Keratinocyte (primary cell): ENCODE measurements at places on chromosomes 1 and 21. TPM values are rescaled to one million over a fixed set of nuclear protein-coding genes. Genes with fewer than 3 reads are reported as not detected.

DNA sequence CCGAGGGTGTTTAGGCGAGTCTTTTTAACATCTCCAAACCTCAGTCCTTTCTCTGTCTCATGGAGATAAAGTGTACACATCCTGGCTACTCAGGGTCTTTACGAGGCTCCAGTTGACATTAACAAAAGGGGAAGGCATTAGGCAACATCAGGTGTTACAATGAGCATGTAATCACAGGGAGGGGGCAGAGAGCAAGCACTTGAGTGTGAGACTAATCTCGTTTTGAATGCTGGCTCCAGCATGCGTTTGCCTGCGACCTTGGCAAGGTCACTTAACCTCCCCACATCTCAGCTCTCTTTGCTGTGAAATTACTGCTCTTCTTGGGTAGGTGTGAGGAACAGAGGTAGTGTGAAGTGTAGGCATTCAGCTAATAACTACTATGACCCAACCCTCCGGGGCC, 3.1 kb downstream of the TNNT2 start:
- no peak for DNase-seq

Gene OR2T33
- polyA plus RNA-seq: not detected in 3 replicates

Gene TIAM1
- polyA plus RNA-seq: 8.3 to 10.7 TPM (median 9.4 TPM) in 3 replicates

DNA sequence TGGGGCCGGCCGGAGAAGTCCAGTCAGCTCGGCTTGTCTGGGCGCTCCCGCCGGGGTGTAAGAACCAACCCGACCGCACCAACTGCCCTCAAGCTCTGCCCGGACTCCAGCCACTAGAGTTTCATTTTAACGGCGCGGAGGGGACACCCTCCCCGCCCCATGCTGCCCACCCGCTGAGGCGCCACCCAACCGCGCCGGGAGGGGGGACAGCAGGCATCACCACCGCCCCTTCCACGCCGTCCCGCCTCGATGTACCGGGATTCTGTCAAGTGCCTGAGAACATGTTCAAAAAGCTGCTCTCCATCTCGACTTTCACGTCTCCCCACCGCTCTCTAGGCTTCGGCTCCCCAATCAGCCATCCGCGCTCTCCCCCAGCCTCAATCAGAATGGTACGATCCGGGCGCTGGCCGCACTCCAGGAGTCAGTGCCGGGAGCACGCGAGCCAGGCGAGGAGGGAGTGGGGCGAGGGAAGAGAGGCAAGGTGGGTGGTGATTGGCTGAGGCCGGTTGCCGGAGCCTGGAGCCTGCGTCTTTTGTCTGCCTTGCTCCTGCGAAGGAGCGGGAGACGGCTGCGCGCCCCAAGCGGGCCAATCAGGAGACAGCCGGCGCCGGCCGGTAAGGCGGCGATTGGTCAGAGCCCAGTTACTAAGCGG, at the start of gene PIK3R3:
PIK3R3 (minus strand) TSS at position 101 of the 652 bp plus-strand sequence. CDS start 677 bp downstream, outside the sequence.
- peak; percentile 88 for DNase-seq

Gene PSRC1
- 2.9 to 10.2 TPM (median 9.4 TPM) in 3 replicates for polyA plus RNA-seq

Gene KRTAP13-2
- not detected in 3 replicates for polyA plus RNA-seq

Gene OR2T2
- polyA plus RNA-seq: not detected in 3 replicates

Gene EPHA2
- polyA plus RNA-seq: 55.6 to 70.9 TPM (median 60.3 TPM) in 3 replicates

- no peak for DNase-seq
These were observed 3.6 kb upstream of the CSTB start for GRCh38 chr21:43779660-43780059.

DNA sequence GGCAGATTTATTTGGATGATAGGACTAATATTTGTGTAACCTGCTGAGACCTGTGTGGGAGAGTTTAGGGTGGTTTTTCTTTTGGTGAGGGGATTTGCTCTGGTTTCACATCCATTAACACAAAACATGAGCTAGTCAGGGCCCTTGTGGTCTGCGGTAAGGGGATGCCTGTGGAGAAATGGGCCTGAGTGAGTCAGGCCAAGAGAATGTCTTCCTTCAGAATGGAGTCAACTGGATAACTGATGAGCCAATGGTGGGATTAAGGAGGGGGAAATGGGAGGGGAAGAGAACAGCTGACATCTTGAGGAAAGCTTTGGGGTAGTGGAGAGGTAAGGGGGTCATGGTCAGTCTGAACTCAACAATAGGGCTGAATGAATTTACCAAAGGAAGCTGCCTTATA, 13.9 kb downstream of the WNT2B start:
- no peak for DNase-seq

- no peak for DNase-seq
These were observed 8.2 kb upstream of the CAP1 start for GRCh38 chr1:40032240-40032891.

DNA sequence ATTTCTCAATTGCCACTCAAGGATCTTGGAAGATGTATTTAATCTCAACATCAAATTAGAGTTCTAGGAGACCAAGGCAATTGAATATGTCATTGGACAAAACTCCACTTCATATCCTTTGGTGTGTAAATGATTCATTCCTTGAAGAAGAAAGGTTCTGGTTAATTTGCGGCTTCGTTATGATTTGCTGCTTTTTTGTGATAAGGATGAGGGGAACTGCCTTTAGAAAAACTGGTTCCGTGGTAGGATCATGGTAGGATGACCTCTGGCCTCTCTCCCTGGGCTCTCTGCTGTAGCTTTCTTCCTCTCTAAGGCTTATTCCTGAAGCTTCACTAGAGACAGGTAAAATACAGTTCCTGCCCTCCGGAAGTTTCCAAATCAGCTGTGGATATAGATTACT, 51.5 kb upstream of the ERRFI1 start:
- no peak for DNase-seq

- no peak for DNase-seq
These were observed 7.9 kb downstream of the PLCH2 start for GRCh38 chr1:2483970-2484369.

Gene ADSS2
- 26.0 to 53.5 TPM (median 30.0 TPM) in 3 replicates for polyA plus RNA-seq

- no peak for DNase-seq
These were observed 8.4 kb upstream of the PIGR start for GRCh38 chr1:206954459-206955342.

DNA sequence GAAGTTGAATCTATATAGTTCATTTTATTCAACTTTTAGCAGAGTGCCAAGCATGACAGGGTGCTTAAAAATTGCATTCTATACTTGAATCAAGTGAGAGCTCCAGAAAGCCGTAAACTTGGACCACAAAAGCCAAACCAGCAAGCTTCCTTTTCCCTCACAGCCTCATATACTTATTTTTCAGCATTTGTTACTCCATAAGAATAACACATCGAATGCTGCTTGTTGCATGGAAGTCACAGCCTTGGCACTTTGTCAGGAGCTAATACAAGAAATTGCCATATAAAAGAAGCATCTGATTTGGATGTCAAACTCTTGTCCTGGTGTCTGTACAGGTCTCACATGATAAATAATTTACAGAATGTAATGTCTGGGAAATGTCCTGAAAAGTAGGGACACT, 87.4 kb downstream of the PLXNA2 start:
- no peak for DNase-seq

Gene SH3D21
- 4.8 to 17.4 TPM (median 7.1 TPM) in 3 replicates for polyA plus RNA-seq

GRCh38 chr21:45912611-45913417, 68.8 kb upstream of the COL6A1 start:
- DNase-seq: no peak

Gene KLF17
- polyA plus RNA-seq: 0.03 TPM in 1 of 3 replicates, not detected in the others

Gene CYB561D1
- 4.9 to 7.6 TPM (median 5.0 TPM) in 3 replicates for polyA plus RNA-seq

- DNase-seq: no peak
These were observed 10.2 kb upstream of the PRDX1 start for GRCh38 chr1:45531873-45532272.

GRCh38 chr1:243525085-243525487, 269.2 kb downstream of the SDCCAG8 start:
- no peak for DNase-seq

GRCh38 chr1:40806731-40807695, 23.4 kb downstream of the KCNQ4 start:
- no peak for DNase-seq

DNA sequence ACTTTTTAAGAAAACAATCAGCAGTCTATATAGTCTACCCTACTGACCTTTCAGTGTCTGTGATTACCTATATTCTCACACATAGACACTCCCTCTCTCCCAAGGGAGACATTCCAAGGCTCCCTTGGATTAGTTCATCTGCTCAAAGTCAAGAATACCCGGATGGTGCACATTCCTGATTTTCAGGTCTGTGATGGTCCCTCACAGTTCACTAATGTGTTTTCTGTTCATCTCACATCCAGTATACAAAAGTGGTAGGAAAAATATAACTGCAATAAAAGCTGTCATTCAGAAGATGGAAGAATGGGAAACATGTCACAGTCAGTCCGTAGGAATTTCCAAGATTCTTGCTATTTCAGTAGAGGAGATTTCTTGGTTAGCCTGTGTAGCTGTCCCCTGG, 224.1 kb upstream of the CACYBP start:
- no peak for DNase-seq

- no peak for DNase-seq
These were observed 28.4 kb upstream of the CASQ2 start for GRCh38 chr1:115796897-115797296.

GRCh38 chr1:235933017-235933765, 66.5 kb upstream of the LYST start:
- DNase-seq: no peak

GRCh38 chr1:68705466-68705865, 208.6 kb upstream of the DEPDC1 start:
- no peak for DNase-seq

- DNase-seq: no peak
These were observed 25.5 kb downstream of the JAM2 start for GRCh38 chr21:25664491-25664931.

- no peak for DNase-seq
These were observed 64.2 kb upstream of the MRPS6 start for GRCh38 chr21:34009193-34009592.

GRCh38 chr1:52366517-52366827, 467 bp upstream of the CC2D1B start:
- no peak for DNase-seq

Gene UBXN10
- polyA plus RNA-seq: 0.03 to 0.06 TPM (median 0.05 TPM) in 3 replicates

GRCh38 chr1:62066713-62067112, 127.9 kb upstream of the L1TD1 start:
- no peak for DNase-seq

- DNase-seq: no peak
These were observed 835 bp downstream of the PGM1 start for GRCh38 chr1:63593886-63594605.

DNA sequence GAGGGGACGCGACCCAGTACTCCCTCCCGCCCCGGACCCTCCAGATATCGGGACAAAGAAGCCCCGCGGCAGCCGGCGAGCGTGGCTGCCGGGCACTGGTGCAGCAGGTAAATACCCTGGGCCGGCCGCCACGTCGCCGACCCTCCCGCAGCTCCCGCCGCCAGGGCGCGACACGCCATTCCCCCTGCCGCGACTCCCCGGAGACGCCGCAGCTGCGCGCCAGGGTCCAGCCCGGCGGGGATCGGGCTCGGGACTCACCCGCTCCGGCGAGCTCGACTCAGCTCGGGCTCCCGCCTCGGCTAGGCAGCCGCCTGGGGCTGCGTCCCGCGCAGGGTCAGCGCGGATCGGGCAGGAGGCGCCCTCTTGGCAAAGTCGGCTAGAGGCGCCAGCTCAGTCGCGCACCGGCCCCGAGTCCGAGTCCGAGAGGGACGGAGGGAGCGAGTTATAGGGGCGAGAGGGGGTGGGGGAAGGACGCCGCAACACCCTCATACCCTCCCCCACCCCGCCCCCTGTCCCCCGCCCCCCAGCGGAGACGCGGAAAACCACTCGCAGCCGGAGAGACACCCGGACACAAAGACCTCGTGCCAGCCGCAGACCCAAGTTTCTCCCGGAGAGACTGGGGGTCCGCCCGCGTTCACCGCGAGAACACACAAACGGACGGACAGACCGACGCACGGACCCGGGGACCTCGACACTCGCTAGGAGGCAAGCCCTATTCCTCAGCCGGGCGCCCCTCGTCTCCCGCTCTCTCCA, 985 bp downstream of the SYT6 start:
- no peak for DNase-seq

- DNase-seq: no peak
These were observed 163.2 kb downstream of the FMN2 start for GRCh38 chr1:240254778-240255291.

DNA sequence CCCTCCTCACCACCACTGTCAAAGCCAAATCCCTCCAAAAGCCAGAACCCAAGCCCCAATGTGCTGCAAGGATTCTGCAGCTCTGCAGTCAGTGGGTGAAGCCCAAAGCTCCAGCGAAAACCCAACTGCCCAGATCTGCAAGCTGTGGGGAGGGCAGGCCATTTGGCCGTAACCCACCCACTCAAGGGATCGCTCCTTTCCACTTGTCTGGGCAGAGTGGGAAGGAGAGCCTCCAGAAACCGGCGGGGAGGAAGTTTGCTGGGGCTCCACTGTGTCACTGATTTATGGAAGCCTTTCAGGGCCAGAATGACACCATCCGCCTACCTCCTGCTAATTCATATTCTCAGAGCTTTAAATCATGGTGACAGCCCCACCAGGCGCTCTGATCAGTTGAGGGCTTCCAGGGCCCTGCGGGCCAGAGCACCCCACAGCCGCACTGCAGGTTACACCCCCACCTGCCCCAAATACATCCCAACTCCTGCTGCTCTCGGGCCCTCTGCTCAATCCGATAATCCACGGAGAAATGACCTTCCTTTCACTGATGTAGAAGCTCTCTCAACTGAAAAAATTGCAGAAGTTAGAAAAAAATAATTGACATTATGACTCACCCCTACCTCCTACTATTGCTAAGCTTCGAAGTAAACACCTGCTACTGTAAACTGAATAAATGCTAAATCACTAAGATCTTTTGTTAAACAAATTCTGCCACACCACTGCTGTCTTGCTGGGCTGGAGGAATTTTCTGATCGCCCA, 40.6 kb upstream of the RAB4A start:
- no peak for DNase-seq

DNA sequence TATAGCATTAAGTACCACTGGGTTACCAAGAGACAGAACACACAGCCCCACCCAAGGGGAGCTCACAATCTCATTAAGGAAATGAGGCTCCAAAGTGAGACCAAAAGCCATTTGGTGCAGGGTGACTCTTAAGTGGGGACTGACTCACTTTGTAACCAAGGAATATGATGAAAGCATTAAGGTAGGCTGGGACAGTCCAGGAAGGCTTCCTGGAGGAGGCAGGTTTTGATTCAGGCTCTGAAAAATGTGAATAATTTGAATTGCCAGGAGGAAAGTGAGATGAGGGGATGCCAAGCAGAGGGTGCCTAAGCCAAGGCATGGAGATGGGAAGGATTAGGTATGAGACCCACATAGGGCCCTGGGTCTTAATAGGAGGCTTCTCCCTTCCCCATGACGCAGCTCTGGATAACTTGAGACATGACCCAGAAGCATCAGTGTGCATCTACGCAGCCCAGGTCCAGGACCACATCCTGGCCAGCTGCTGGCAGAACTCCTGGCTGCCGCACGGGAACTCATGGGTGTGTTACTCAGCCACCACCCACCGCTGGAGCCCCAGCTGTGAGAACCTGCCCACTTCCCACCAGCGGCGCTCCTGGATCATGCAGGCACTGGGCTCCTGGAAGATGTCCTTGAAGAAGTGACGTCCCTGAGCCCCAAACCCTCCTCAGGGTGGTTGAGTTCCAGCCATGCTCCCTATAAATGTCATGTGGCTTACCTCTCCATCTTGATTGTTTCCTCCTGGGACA, 5.9 kb upstream of the TTC4 start:
- DNase-seq: no peak

DNA sequence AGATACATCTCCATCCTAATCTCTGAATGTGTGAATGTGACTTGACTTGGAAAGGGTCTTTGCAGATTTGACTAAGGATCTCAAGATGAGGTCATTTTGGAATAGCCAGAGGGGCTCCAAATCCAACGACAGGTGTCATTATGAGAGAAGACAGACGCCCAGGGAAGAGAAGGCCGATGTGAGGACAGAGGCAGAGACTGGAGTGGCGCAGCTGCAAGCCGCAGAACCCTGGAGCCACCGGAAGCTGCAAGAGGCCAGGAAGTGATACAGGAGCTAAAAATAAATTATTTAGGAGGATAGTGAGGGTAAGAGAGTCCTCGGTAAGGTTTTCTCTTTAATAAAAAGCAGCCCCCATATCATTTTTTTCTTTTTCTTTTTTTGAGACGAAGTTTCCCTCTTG, 9.7 kb upstream of the AADACL4 start:
- no peak for DNase-seq
